ENCODE measurements at places on chromosomes 5 and 9.
A peak's percentile ranks its signal among the peaks of the same experiment; 100 is the strongest.

DNA sequence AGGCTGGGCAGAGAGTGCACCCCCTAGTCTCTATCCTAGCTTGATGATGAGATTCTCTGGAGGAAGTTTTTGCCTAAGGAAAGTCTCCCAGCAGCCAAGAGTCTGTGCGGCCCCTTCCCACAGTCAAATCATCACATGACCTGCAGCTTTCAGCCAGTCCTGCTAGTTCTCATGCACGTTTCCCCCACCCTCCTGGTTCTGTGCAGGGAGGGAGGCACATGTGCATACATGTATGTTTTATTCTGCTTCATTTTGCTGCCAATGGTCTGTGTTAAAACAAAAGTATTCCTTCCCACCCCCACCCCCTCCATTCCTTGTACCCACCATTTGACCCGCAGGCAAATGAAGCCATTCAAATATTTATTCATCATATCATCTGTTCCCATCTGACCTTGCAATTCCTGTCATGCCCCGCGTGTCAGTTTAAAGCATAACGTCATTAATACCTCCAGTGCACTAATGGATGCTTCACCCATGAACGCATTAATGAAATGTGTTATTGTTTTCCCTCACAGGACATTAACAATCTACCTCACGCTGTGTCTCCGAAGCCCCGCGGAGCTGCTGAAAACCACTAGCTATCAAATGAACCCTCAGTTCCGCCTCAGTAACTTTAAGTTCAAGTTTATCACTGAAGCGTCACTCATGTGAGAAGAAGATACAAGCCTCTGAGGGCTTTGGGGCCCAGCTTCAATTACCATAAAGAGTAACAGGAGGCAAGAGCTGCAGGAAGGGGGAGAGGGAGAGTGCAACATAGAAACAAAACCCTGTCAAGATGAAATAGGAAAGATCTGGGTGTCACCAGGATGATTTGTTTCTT, 139.6 kb downstream of the RASEF start:
- no peak for DNase-seq

DNA sequence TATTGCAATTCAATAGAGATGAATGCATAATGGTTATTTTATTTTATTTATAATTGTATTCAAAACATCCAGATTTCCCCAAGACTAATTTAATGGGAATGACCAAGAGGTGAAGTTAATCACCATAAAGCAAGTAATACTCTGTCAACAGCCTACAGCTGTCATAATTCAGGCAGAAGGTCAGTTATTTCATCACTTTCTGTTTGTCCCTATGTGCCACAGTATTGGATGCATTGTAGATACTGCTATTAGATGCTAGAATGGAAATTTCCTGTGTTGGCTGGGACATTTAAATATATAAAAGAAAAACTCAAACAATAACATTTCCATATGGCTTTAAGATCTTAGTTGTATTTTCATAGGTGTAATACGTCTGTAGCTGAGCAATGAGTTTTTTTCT, 56.7 kb upstream of the MINAR2 start:
- no peak for DNase-seq

GRCh38 chr9:124265551-124265950, 7.8 kb downstream of the NEK6 start:
- DNase-seq: no peak

GRCh38 chr5:158172005-158172404, 313.1 kb upstream of the CLINT1 start:
- no peak for DNase-seq

- no peak for DNase-seq
Measured at GRCh38 chr5:135114759-135115158, 80.7 kb upstream of the PITX1 start.

- DNase-seq: no peak
Measured at GRCh38 chr5:112880219-112880964, 19.3 kb downstream of the SRP19 start.

GRCh38 chr5:17443333-17444130, 54.5 kb upstream of the TAF11L2 start:
- no peak for DNase-seq

DNA sequence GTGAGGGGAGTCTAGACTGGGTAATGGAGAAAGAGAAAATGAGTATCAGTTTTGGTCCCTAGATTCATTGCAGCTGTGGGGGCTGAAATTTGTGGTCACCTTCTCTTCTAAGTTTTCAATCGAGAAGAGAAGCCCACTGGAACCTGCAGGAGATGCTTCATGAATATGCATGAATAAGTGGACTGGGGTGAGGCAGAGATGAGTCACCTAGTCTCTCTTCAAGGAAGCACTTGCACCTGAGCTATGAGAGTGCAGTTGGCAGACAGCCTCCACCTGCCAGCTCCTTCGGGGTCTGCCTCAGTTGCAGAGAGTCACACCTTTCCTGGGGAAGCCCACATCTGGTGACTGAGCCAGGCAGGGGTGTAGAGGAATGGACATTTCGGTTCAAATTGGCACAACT, 69.1 kb downstream of the ZNF366 start:
- DNase-seq: no peak

DNA sequence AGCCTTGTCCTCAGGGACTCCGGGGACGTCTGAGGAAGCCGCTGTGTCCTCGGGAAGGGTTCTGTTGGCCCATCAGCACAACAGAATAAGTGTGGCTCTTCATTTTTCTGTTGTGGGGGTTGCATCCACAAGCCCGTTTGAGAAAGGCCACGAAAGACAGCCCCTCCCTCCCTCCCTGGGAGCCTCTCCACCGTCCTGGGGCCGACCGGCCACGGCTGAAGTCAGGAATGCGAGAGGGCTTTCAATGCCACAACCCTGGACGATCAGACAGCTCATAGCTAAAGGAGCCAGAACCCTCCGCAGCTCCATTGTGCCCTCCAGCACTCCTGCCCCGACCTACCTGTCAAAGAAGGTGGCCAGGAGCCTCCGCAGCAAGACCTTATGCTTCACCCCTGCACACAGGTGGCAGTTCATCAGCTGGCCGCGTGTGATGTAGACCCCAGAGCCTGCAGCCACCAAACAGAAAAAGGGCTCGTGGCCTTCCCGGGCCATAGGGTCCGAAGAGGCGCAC, 52.4 kb upstream of the UBAC1 start:
- DNase-seq: no peak

- no peak for DNase-seq
Measured at GRCh38 chr9:91693226-91693625, 256.8 kb downstream of the ROR2 start.

DNA sequence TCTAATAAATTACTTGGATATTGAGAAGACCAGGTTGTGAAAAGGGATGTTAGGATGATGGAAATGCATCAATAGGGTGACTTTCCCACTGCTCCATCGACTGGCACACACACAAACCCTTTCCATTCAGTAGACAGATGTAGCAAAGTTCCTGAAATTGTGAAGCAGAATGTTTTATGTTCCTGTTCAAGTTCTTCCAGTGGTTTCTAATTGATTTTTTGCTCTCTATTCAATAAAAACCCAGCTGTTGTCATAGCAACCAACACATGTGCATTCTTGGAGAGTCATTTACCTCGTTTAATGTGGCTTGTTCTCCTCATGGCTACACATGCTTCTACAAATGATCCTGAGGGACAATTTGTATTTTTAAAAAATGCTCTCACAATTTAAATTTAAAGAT, 244.6 kb downstream of the RAB3C start:
- no peak for DNase-seq

DNA sequence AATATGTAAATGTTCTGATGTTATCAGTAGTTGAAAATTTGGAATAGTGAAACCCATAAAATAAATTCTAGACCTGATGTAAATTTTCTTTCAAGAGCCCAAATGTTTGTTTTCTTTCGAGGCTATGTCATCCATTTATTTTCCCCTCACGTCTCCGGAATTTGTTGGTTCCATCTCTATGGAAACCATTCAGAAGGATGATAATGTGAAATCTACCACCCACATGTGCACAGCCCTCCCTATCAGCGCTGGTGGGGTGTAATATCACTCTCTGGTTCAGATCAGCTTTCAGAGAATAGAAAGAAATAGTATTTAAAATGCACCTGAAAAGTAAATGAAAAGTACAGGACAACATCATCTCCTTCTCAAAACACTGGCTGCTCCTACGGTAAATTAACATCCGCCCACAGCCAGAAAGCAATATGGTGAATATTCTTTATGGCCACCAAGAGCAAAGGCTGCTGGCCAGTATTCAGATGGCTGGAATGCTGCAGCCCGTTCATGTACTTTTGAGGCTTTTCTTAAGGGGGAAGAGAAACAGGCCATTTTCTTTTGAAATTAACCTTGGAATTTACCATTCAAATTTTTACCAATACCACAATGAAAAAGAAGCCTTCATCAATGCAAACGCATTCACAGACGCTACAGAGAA, 28.5 kb downstream of the GLDC start:
- DNase-seq: no peak

DNA sequence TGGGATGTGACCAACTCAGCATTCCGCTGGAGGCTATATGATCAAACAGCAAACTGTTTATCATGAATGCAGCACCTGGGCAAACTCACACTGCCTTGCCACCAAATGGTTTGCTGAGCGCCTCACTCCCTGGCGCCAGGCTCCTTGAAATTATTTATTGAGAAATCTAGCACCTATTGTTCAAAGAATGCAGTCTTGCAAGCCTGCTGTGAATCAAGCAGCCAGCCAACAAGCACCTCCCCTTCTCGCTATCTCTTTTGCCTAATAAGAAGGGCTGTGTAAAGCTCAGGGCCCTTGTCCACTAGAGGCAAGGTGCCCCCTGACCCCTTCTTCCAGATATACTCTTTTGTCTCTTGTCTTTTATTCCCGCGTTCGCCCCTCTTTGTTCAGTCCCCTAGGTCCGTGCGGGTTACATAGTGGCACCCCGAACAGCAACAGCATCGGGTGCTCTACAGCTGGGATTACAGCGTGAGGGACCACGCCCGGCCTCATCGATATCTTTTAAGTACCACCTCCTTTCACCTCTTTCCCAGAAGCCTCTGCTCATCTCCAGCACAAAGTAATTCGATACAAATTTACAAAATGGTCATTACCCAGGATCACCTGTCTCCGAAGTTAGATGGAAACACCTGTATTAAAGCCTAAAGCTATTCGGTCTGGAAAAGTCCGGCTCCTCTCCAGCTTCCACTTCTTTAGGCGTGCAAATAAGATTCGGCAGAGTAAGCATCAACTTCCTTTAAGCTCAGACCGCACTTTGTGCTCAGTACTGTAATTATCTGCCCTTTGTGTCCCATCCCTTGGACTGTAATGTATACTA, 896 bp downstream of the RIGI start:
- DNase-seq: peak; percentile 6

- DNase-seq: peak; percentile 7
Measured at GRCh38 chr5:36744773-36745589, 131.6 kb upstream of the NIPBL start.

- DNase-seq: no peak
Measured at GRCh38 chr9:97438257-97438656, 26.4 kb downstream of the TDRD7 start.

DNA sequence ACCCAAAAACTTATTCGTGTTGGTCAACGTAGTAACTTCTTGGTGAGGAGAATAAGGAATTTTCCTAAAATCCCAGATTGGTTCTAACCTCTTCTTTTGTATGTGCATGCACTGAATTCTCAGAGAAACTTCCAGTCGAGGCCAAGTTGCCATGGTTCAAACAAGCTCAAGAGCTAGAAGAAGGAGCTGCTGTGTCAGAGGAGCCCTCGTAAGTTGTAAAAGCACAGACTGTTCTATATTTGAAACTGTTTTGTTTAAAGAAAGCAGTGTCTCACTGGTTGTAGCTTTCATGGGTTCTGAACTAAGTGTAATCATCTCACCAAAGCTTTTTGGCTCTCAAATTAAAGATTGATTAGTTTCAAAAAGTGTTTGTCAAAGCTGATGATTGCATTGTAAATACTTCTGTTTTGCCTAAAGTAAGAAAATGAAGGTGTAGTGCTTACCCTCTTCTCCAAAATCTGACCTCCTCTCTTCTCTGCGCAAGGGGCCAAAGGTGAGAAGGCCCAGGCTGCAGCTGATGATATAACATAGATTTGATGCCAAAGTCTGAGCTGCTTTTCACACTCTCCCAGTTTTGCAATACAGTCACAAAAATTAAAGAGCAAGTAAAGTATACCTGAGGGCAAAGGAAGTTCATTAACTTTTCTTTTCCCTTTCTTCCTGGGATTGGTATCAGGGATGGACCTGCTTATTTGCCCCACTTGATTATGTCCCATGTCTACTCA, 210.8 kb downstream of the ADAMTSL1 start:
- DNase-seq: no peak

GRCh38 chr9:114522286-114522685, 17.0 kb upstream of the WHRN start:
- no peak for DNase-seq

DNA sequence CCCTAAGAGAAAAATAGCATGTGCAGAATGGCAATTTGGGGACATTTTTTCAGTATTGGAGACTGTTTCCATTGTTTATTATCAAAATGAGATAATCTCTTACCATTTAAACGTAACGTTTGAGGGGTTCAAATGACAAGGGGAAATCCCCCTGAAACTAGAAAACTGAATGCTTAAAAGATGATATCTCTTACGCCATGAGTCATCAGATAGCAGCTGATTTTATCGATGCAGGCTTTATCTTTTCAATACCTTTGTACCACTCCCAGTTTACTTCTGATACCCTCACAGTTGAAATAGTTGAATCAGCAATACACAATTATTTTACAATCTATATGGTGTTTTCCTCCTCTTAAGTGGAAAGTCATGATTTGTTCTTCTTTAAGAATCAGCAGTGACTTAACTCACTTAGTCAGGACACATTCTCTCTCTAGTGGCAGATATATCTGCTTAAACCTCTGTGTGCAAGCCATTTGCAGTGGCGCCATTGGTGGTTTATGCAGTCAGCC, 29.2 kb downstream of the OSMR start:
- no peak for DNase-seq
